DMS79 treated with DMSO at 0.1 percent for 48 hours (cell line): ENCODE measurements at places on chromosomes 5 and 9.

- peak; percentile 57 for DNase-seq
Observed at GRCh38 chr9:95852059-95853032, 23.1 kb upstream of the ERCC6L2 start.

DNA sequence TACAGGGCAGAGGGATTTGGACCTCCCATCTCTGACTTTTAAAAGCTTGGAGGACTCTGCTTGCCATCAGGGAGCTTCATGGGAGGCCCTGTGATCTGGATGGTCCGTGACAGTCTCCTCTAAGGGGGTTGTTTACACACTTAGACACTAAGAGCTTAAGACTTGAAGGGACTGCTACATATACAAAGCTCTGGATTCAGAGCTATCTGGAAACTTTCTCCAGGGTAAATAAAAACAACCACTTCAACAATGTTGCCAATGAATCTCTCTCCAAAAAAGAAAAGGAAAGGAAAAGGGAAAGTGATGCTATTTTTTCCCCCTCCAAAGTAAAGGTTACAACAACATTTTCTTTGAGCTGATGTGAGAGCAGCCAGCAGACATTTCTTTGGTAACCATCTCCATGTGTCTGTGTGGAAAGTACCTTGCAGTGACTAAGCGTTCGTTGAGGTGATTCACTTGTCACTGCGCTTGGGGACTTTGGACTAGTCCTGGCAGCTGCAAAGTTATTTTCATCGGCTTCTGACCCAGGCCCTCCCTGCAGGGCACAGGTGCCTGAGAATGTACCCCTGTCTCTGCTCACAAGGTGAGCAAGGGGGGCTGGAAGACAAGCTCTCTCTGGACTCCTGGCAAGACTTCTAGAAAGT lies 262.1 kb upstream of the KLF4 start:
- DNase-seq, result no peak

DNA sequence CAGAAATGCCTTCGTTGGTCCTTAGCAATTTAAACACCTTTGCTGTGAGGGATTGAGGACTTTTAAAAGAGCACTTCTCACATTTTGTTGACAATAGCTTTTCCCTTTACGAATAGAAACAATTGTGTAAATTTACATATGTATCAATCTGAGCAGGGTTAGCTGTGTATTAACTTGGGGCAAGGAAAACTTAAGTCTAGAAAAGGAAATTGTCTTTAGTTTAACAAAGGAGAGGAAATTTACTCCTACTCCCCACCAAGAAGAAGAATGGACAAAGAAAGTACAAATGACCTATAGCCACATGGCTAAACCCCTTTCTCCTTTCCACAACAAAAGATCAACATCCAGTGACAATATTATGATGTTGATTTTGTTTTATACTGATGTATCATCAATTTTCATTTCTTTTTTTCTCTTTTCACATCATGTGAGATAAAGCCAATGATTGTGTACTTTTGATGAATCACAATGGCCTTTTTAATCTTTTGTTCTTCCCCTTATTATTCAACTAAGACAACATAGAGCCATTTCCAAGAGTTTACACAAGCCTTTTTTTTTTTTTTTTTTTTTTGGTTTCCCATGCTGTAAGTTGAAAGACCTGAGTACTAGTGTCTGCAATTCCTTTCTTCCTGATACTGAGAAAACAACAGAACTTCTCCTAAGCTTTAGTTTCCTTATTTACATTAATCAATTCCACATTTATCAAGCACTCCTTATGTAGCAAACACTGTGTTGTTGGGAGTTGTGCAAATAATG lies 19.0 kb downstream of the FOXB2 start:
- no peak for DNase-seq

DNA sequence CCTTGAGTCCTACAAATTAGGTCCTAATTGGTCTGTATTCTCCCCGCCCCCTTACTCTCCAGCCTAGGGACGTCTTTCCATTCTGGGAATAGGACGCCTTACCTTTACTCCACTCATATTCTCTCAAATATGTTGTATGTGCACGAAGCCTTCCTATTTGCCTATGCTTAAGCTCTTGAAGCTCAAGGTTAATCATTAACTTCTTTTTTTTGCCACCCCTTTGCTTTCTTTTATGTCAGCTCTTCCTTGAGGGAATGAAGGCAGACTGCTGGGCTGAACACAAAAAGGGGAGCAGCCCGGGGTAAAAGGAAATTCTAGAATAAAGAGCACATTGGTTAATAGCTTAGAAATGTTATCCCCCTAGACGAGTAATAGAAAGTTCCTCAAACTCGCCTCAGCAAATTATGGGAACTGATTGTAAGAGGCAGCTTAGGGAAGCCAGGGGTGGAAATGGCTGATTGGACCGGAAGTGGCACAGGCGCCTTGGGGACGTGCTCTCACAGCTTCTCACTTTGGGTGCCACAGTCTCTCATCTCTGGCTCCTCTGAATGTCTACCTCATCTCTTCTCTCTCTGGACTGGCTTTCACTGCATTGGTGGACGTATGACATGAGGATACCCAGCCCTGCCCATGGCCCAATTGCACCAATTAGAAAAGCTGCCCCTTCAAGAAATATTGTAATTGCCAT lies 122.3 kb upstream of the IL12B start:
- no peak for DNase-seq

GRCh38 chr9:112443200-112443599 lies 43.4 kb upstream of the KIAA1958 start:
- DNase-seq, result no peak

DNA sequence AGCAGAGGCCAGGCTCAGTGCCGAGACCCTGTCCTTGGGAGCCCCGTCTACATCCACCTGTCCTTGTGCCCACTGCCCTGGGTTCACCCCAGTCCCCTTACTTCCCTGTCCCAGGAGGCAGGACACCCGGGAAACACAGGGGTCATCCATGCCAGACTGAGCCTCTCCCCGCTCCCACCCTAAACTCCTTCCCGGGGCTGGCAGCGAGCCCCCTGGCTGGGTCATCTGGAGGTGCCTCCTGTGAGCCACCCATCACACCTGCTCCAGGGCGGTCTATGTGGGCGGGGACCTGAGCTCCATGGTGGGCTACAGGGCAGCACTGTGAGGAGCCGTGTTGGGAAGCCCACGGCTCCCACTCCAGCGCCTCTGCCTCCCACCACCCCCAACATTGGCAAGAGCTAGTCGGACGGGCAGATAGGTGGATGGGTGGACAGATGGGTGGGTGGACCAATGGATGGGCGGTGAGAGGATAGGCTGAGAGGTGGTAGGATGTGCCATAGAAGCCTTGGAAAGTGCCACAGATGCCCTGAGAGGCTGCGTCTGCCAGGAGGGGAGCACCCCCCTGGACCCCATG lies 42.5 kb upstream of the RXRA start:
- no peak for DNase-seq

DNA sequence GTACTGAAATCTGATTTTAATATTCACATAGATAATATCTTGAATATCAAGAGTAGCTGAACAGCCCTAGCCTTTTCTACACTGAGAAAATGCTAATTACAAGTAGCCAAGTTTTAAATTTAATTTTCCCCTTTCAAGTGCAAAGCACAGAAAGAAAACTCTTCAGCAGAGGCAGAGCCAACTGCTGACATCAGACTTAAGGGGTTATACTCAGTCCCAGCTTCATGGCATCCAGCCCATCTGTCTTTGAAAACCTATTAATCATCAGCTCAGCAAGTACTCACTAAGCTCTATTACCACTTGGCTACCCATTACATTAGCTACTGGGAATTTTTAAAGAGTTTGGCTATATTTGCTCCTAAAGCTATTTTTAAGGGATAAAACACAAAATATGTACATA lies 220.5 kb downstream of the SLC12A2 start:
- no peak for DNase-seq

DNA sequence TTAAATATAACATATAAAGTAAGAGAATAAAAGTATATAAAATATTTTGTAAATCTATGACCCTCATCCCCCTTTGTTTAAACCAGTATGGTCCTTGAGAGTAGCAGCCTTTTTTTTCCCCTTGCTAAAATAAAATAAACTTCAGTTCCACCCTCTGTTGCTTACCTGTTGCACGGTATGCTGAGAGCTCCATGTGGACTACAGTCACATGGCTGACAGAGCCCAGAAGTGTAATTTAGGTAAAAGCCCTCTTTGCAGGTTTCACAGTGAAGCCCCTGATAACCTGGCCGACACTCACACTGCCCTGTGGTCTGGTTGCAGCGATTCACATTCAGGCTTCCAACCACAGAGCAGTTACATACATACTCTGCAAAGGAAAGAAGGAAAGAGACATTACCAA lies 55.1 kb downstream of the MEGF9 start:
- no peak for DNase-seq

- no peak for DNase-seq
Observed at GRCh38 chr5:94113-94892, 2.3 kb downstream of the PLEKHG4B start.

DNA sequence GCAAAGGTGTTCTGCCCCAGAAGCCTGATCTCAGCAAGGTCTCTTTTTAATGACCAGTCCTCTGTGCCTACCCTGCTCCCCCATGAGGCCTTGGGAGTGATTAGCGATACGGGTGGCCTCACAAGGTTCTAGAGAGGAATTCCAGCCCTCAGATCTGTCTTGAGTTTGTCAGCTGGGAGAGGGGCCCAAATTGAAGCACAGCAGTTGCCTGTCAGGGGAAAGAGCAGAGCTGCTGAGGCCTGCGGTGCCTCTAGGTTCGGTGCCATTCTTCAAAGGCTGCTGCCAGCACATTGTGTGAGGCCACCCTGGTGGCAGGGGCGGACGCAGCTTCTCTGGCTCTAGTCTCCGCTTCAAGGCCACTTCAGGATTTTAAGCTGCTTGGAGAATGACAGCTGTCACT lies 85.7 kb upstream of the GRIA1 start:
- no peak for DNase-seq

DNA sequence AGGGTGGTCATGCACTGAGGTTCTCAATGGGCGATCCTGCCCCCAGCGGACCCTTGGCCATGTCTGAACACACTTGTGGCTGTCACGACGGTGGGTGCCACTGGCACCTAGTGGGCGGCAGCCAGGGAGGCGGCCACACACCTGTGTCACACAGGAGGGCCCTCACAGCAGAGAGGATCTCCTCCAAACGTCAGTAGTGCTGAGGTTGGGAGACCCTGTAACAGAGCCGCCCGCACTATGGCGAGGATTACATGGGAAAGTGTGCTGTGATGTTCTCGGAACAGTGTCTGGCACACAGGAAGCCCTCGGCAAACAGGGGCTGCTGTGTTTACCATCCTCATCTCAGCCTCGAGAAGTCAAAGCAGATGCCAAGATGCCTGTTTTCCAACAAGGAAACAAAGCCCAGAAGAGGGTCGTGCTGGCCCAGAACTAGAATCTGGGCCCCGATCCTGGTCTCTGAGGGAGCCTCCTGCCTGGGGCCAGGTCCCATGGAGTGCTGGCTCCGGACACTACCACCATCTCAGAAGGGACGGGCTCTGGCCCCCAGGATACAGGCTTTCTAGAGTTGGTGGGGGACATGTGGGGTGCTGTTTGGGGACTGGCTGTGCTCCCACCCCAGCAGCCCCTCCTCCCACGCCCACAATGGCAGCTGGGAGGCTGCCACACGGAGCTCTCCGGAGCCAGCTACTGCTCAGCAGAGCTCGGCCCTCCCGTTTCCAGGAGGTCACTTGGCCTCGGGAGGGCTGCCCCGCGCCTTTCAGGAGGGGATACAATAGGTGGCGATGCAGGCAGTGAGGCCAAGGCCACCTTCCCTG lies 48.2 kb downstream of the DBH start:
- no peak for DNase-seq

- DNase-seq, result no peak
Observed at GRCh38 chr5:102855681-102856388, 100.7 kb downstream of the PAM start.

- DNase-seq, result no peak
Observed at GRCh38 chr9:82549174-82549821, 513.6 kb downstream of the RASEF start.

DNA sequence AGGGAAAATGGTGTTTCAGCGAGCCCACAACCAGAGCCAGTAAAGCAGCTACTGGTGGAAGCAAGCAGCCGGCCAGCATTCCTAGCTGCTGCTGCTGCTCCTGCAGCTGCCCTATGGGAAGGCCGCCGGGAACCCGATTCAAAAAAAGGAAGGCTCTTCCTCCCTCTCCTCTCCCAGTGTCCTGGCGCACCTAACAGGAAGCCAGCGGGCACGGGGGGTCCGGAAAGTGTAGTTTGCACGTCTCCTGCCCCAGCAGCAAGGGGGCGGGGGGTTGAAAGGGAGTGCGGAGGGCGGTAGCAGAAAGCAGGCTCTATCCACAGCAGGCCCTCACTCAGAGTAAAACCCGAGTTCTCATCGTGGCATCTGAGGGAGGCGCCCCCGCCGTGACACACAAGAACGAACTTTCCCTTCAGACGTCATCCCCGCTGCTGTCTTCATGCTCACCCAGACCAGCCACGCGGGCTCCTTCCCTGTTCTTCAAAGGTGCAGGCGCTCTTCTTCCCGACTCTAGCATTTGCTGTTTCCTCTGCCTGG lies 16.5 kb downstream of the GRXCR2 start:
- DNase-seq, result no peak

- DNase-seq, result no peak
Observed at GRCh38 chr5:133760532-133760931, 148.2 kb upstream of the FSTL4 start.

DNA sequence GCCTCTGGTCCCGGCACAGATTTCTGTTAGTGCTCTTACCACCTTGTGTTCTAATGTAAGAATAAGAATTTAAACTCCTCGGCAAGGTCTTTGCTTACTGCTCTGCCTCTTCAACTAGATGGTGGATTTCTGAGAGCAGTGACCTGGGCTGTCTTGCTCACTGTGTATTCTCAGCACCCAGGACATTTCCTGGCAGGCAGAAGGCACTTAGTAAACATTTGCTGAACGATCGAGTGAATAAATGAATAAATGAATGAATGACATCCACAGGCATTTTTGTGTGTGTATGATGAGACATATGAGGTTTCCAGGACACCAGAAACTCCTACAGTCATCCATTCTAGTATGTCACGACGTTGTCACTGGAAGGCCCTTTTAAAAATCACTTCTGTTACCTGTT lies 143.2 kb downstream of the BOD1 start:
- DNase-seq, result no peak

- no peak for DNase-seq
Observed at GRCh38 chr9:4921449-4921848, 63.6 kb upstream of the JAK2 start.

- DNase-seq, result no peak
Observed at GRCh38 chr5:143182901-143183820, 220.3 kb downstream of the NR3C1 start.

GRCh38 chr5:134477462-134478245 lies 47.8 kb upstream of the JADE2 start:
- no peak for DNase-seq

- DNase-seq, result no peak
Observed at GRCh38 chr5:163190283-163190682, 247.1 kb upstream of the CCNG1 start.

- DNase-seq, result no peak
Observed at GRCh38 chr9:134225816-134226215, 61.5 kb upstream of the RNU6ATAC start.
